Hypothalamus (tissue), 51 donors: ENCODE measurements at places on chromosomes 7 and 10.

DNA sequence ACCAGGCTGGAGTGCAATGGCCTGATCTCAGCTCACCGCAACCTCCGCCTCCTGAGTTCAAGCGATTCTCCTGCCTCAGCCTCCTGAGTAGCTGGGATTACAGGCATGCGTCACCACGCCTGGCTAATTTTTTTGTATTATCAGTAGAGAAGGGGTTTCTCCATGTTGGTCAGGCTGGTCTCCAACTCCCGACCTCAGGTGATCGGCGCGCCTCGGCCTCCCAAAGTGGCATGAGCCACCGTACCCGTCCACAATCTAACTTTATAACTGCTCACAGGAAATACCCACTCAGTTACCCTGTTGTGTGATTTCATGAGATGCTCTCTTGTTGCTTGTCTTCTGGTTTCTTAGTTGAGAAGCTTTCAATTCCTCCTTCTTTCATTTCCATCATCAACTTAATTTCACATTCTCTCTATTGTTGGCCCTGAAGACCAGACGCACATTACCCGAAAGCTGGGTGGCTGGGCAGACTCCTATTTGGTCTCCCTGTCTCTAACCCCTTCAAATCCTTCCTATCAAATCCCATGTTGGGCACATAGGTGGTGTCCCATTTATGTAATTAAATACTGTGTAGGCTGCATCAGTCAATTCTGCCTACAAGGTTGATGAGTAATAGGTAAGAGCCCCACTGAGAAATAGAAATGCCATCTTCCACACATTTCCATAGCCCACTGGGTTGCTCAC lies 1.1 kb upstream of the GSTO2 start:
- DNase-seq: no peak

- DNase-seq: no peak
These were observed 98.9 kb downstream of the KAT6B start for GRCh38 chr10:74925291-74925690.

GRCh38 chr10:122307669-122308416 lies 36.7 kb downstream of the BTBD16 start:
- no peak for DNase-seq

- no peak for DNase-seq
These were observed 21.7 kb downstream of the RAB18 start for GRCh38 chr10:27525819-27526218.

- DNase-seq: no peak
These were observed 152.0 kb downstream of the SVIL start for GRCh38 chr10:29482591-29483431.

GRCh38 chr10:119211625-119212441 lies 4.5 kb downstream of the GRK5 start:
- DNase-seq: no peak

DNA sequence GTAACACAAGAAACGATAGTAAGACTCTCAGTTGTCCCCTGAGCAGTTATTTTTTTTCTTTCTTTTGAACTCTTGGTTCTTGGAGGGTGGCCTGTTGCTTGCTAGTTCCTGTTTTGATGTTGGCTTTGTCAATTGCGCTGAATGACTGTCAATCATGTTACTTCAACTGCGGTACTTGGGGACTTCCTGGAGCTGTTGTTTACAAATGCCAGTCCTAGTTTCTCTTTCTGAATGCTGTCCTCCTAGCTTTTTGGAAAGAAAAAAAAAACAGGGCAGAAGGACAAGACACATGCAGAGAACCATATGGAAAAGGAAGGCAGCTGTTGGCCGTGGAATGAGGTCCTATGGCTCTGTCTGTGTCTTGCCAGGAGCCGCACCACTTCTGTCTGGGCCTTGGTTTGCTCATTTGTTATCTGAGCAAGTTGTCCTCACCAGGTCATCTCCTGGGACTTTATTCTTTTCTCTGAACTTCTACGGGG lies 7.0 kb upstream of the PDCD4 start:
- no peak for DNase-seq

- DNase-seq: no peak
These were observed 31.4 kb upstream of the DLX6 start for GRCh38 chr7:96973986-96974385.
